ENCODE measurements at places on chromosomes 7 and 10. TPM values are rescaled to one million over a fixed set of nuclear protein-coding genes. Genes with fewer than 3 reads are reported as not detected.
A peak's percentile ranks its signal among the peaks of the same experiment; 100 is the strongest.

The SRGN gene
- 25.7 TPM for total RNA-seq

The C1QL3 gene
- total RNA-seq: 0.25 TPM

The BMPER gene
- 2.4 TPM for total RNA-seq

The SPDYE16 gene
- total RNA-seq: 0.68 TPM

The PNLIPRP1 gene
- not detected for total RNA-seq

The PPP1R3C gene
- total RNA-seq: 5.8 TPM

The DPY19L1 gene
- 53.4 TPM for total RNA-seq

The C7orf33 gene
- 0.19 TPM for total RNA-seq

DNA sequence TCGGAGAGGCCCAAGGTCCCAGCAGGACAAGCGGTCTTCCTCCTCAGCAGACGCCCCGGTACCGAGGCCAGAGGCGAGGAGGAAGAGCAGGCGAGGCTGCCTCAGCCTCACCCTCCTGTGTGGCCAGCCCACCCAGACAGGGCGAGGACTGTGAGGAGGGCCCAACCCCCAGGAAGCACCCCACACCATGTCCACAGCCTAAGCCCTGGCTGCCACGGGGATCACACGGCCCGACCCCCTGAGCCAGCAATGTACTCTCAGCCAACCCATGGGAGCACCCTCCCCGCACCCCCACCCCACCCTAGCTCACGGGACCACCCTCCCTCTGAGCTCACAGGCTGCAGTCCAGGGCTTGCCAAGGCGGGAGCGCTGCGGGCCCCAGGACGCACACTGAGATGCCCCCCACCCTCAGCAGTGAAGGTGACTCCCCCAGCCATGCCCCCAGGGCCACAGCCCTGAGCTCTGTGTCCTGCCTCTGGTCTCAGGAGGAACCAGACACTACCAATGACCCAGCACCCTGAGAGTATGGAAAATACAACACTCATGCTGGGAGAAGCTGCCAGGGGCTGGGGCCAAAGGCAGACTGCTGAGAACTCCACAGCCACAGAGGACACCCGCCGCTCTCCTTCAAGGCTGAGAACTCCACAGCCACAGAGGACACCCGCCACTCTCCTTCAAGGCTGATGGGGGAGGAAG is 93.6 kb downstream of the MAD1L1 start:
- DNase-seq: peak; percentile 44
- no peaks in the 10 kb centered on the region for H3K36me3 ChIP-seq
- peaks cover 15% of the 10 kb centered on the region for H3K4me1 ChIP-seq
- H3K27me3 ChIP-seq: no peaks in the 10 kb centered on the region
- H3K4me3 ChIP-seq: no peak overlapping the region
- H3K27ac ChIP-seq: no peak overlapping the region

- no peak for DNase-seq
- no peaks in the 10 kb centered on the region for H3K27me3 ChIP-seq
- H3K4me1 ChIP-seq: peaks cover 10% of the 10 kb centered on the region
- H3K4me3 ChIP-seq: no peak overlapping the region
These were observed 128.1 kb downstream of the ZNF438 start for GRCh38 chr10:30903397-30904138.

- no peak for DNase-seq
- no peak overlapping the region for H3K27ac ChIP-seq
- no peak overlapping the region for H3K4me3 ChIP-seq
- no peaks in the 10 kb centered on the region for H3K4me1 ChIP-seq
- no peaks in the 10 kb centered on the region for H3K27me3 ChIP-seq
These were observed 491.7 kb downstream of the ARL4A start for GRCh38 chr7:13179011-13179582.

DNA sequence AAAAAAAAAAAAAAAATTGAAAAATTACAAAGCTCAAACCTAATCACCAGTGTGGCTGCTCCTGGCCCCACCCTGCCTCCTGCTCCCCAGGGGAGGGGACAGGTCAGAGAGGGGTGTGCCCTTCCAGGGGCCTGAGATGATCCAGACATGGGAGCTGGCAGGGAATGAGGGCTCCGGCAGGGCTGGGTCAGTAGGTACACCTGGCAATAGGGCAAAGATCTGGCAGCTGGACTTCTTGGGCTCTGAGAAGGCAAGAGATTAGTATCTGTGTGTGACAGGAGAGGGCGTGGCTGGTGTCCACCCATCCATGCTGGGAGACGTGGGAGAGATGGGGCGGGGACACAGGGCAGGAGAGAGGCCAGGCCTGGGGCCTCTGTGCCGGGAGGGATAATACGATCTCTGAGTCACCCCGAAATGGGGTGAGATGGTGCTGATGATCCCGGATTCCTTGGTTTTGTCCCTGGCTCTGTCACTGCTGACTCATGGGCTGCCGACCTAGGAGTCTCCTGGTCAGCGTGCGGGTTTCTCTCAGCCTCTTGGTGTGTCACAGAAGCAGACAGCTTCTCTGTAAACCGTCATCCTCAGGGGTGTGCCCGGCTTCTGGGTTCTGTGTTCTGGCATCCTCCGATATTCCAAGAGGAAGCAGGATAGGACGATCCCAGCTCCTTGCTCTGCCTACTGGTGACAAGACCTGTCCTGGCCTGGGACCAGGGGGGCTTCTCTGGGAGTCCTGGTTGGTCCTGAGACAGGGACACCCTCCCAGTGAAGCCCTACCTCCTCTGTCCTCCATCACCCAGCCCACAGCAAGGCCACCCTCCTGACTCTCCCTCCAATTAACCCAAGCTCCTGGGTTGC is 8.2 kb upstream of the CLDN4 start:
- DNase-seq: no peak
- no peaks in the 10 kb centered on the region for H3K27me3 ChIP-seq
- H3K36me3 ChIP-seq: no peaks in the 10 kb centered on the region
- H3K27ac ChIP-seq: no peak overlapping the region
- H3K4me1 ChIP-seq: peaks cover under 1% of the 10 kb centered on the region
- H3K4me3 ChIP-seq: no peak overlapping the region

DNA sequence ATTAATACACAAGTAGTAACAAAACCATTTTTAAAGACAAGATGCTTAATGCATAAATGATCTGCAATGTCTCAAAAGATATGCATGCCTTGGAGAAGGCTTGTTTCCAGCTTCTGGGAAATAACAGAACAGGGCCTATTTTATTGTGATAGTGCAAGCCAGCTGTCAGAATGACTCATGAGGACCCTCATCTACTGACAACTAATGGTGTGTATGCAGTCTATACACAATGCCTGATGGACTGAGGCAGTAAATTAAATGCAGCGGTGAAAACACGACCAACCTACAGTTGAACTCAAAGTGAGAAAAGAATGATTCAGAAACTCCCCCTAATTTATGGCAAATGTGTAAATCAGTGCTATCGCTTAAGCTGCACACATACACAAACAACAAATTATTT is 46.3 kb downstream of the VPS41 start:
- H3K27ac ChIP-seq: no peak overlapping the region
- DNase-seq: no peak
- no peaks in the 10 kb centered on the region for H3K4me1 ChIP-seq
- H3K27me3 ChIP-seq: no peaks in the 10 kb centered on the region

DNA sequence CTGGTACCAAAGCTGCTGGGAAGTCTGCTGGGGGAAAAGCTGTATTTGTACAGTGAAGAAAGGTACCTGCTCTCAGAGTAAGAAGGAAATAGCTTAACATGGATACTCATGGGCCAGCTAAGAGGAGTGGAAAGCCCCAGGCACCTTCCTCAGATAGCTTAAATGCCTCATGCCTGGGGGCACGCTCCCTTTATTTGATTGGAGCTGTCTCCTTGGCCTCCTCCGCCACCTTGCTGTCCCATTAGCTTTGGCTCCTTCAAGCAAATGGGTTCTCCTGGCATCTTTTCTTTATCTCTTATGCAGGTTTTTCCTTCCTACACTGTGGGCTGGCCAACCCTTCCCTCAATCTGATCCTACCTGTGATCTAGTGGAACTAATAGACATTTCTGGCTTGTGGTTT is 318.5 kb downstream of the SH2D4B start:
- H3K27me3 ChIP-seq: no peaks in the 10 kb centered on the region
- no peak overlapping the region for H3K27ac ChIP-seq
- H3K4me1 ChIP-seq: peaks cover 4% of the 10 kb centered on the region
- no peak overlapping the region for H3K4me3 ChIP-seq

- H3K4me3 ChIP-seq: no peak overlapping the region
- H3K27ac ChIP-seq: no peak overlapping the region
- no peaks in the 10 kb centered on the region for H3K27me3 ChIP-seq
- H3K36me3 ChIP-seq: no peaks in the 10 kb centered on the region
- no peak for DNase-seq
- peaks cover 6% of the 10 kb centered on the region for H3K4me1 ChIP-seq
These were observed 138.1 kb downstream of the GNAI1 start for GRCh38 chr7:80272560-80273239.

GRCh38 chr10:93493162-93493561 is 3.2 kb upstream of the CEP55 start:
- DNase-seq: no peak
- no peaks in the 10 kb centered on the region for H3K36me3 ChIP-seq
- no peaks in the 10 kb centered on the region for H3K27me3 ChIP-seq
- H3K4me3 ChIP-seq: no peak overlapping the region

- DNase-seq: no peak
- peak overlapping the region; percentile 42 for H3K27ac ChIP-seq
- H3K4me3 ChIP-seq: no peak overlapping the region
- H3K27me3 ChIP-seq: no peaks in the 10 kb centered on the region
These were observed 23.1 kb upstream of the SRGN start for GRCh38 chr10:69064762-69065328.

DNA sequence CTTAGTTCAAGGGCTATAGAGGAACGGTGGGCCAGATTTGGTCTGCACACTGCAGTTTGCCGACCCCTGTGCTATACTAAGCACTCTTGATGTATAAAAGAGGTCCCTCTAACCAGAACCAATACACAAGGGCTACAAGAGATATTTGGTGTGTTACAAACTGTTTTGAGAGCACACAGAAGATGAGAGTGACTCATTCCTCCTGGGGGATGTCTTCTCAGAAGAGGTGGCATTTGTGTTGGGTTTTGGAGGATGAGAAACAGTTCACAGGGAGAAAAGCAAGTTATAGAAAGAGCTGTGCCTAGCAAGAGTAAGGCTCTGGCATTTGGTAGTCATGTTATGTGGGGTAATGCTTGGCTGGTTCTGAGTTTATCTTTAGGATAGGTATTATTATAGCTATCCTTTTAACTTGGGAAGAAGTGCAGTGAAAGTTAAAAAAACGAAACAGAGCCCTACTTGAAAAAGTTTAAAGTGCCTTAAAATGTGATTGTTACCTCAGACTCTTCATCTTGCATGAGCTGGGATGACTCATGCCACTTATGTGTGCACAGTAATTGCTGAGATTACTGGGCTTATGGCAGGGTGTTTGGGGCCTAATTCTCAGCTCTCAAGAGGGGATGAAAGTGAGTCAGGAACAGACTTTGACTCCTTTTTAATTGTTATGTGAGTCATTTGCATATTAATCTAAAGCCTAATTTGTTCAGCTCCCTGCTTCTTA is 160.4 kb downstream of the KIF20B start:
- H3K27me3 ChIP-seq: no peaks in the 10 kb centered on the region
- no peaks in the 10 kb centered on the region for H3K4me1 ChIP-seq

GRCh38 chr10:8065651-8066050 is 11.2 kb downstream of the GATA3 start:
- no peak for DNase-seq
- H3K4me3 ChIP-seq: no peak overlapping the region
- no peak overlapping the region for H3K27ac ChIP-seq

DNA sequence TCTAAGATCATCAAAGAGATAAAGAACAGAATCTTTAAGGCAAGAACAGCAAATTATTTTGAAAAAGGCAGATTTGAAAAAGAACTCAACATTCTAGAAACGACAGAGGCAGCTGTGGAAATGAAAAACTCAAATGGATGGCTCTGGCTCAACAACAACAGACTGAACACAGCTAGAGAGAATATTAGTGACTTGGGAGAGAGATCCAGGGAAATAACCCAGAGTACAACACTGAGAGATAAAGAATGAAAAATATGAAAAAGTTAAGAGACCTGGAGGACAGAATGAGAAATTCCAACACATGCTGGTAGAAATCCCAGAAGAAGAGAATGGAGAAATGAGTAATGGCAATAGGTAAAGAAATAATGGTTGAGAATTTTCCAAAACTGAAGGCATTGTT is 17.9 kb upstream of the ZNF777 start:
- DNase-seq: no peak
- no peaks in the 10 kb centered on the region for H3K36me3 ChIP-seq
- no peaks in the 10 kb centered on the region for H3K4me1 ChIP-seq
- H3K4me3 ChIP-seq: no peak overlapping the region
- H3K27me3 ChIP-seq: no peaks in the 10 kb centered on the region
- H3K27ac ChIP-seq: no peak overlapping the region

- H3K4me3 ChIP-seq: no peak overlapping the region
- H3K27ac ChIP-seq: no peak overlapping the region
- no peaks in the 10 kb centered on the region for H3K27me3 ChIP-seq
- H3K36me3 ChIP-seq: no peaks in the 10 kb centered on the region
- DNase-seq: no peak
- peaks cover 8% of the 10 kb centered on the region for H3K4me1 ChIP-seq
These were observed 217.1 kb downstream of the PHTF2 start for GRCh38 chr7:78015574-78016260.

DNA sequence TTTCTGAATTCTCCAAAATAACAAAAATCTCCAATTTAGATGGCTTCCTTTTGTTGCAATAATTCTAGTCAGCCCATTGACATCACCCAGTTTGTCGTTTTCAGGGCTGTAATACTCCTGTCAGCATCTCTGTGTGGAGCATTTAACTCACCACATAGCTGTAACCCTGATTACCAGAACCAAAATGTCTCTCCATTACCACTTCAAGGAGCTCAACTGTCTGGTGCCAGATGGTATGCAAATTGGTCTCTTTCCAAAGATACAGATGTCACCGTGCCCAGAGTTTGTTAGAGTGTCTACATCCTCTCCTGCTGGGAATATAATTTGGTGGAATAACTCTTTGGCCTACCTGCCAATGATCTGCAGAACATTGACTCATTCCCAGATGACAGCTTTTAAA is 350.3 kb upstream of the POT1 start:
- no peak overlapping the region for H3K4me3 ChIP-seq
- DNase-seq: no peak
